Right ventricle myocardium superior (tissue), 1 donor: ENCODE measurements at places on chromosomes 3 and 15.

DNA sequence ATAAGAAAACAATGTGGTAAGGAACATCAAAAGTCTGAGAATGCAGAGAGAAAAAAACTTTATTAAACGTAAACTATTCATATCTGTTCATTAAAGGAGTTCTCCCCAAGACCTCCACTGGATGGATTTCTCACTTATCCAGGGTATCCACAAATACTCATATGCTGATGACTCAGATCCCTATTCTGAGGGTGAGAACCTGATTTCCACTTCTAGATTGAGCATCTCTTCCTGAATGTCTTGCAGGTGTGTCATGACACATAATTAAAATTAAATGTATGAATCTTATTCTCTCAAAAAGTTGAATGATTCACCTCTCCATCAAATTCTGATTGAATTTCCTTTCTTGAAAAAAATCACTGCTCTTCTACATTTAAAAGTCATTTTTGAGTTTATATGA lies 199.9 kb downstream of the MFSD1 start:
- DNase-seq: no peak

DNA sequence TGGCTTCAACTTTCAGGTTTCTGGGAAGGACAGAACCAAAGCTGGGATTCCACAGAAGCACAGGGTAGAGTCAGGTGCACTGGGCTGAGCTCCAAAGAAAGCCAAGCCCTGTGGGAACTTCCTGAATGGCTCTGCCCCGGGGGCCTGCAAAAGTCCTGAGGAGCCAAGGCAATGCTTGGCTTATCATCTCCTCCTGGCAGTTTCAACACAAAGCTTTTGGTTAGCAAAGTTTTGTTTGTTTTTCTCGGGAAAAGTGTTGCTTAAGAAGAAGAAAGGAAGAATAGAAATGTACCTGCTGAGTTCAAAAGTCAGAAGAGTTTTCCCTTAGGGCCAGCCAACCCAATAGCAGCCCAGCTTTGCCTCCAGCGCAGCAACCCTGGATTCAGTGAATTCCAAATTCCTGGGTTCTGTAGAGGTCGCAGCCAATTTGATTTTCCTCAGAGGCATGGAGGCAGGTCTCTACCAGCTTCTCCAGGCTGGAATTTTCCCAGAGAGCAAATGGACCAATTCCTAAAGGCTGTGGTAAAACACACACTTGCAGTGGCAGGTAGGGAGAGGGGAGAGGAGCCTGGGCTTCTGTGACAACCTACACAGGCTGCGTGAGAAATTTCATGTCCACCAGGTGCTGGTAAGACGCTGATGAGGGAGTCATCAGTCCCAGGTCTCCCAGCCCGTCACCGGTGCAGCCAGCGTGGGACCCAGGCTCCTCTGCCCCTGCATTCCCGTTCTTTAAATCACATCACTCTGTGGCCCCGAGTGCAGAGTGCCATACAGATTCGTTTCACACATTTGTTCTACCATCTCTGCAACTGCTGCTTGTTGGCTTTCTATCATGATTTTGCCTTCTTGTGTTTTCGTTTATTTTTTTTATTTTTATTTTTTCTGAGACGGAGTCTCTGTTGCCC lies 54.3 kb upstream of the SNRPA1 start:
- no peak for DNase-seq

DNA sequence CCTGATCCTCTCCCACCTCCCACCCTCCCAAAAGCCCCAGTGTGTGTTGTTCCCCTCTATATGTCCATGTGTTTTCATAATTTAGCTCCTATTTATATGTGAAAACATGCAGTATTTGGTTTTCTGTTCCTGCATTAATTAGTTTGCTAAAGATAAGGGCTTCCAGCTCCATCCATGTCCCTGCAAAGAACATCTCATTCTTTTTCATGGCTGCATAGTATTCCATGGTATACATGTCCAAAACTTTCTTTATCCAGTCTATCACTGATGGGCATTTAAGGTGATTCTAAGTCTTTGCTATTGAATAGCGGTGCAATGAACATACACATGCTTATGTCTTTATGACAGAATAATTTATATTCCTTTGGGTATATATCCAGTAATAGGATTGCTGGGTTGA lies 53.4 kb downstream of the DCBLD2 start:
- no peak for DNase-seq

DNA sequence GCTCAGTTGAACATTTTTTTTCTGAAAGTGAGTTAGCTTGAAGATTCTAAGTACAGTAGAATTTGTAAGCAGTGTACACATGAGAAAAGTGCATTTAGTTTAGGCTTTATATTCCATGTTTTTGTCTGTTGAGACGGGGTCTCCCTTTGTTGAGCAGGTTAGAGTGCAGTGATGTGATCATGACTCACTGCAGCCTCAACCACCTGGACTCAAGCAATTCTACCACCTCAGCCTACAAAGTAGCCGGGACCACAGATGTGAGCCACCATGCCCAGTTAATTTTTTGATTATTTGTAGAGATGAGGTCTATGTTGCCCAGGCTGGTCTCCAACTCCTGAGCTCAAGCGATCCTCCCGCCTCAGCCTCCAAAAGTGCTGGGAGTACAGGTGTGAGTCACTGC lies 5.3 kb upstream of the CSNK1G1 start:
- no peak for DNase-seq

GRCh38 chr3:188266562-188267274 lies 112.8 kb downstream of the LPP start:
- DNase-seq: no peak

GRCh38 chr3:50010959-50011358 lies 71.0 kb downstream of the RBM6 start:
- no peak for DNase-seq

- DNase-seq: no peak
These were observed 103.3 kb upstream of the SLC2A2 start for GRCh38 chr3:171129827-171130226.

- no peak for DNase-seq
These were observed 48.1 kb downstream of the LIPC start for GRCh38 chr15:58479941-58480340.

GRCh38 chr3:57951066-57951882 lies 56.9 kb upstream of the FLNB start:
- peak; percentile 85 for DNase-seq

DNA sequence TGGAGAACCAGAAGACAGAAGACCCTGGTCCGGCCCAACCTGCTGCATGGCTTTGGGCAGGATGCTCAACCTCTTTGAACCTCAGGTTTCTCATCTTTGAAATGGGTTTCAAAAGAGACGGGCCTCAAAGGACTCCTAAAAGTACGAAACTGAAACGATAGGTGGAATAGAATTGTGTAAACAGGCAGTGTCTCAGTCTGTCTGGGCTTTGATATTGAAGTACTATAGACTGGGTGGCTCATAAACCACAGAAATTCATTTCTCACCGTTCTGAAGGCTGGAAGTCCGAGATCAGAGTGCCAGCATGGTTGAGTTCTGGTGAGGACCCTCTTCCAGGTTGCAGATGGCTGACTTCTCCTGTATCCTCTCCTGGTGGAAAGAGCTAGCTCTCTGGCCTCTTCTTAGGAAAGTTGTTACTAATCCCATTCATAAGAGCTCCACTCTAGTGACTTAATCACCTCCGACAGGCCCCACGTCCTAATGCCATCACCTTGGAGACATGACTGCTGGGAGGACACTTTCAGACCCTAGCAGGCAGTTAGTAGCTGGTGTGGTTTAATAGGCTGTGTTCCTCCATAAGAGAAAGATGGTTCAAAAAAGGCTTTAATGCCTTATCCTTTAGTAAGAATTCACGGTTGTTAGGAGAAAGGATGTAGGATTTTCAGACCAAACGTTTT lies 35.7 kb downstream of the SSUH2 start:
- DNase-seq: no peak

GRCh38 chr3:45599984-45600650 lies 5.6 kb downstream of the LIMD1 start:
- no peak for DNase-seq

DNA sequence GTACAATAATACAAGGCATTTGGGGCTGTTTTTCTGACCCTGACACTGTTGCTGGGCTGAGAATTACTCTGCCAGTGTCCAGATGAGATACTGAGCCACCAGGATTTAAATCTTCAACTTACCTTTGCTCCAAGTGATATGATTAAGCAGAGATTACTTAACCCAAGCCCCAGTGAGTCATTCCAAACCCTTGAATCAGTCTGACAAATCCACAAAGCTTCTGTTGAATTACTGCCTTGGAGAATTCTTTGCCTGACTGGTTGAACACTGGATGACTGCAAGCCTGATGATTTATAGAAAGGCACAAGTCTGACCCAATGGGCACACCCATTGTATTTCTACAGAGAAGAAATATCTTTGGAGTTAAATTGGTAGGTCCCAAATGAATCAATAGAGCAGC lies 88.2 kb upstream of the TSC22D2 start:
- no peak for DNase-seq

- DNase-seq: no peak
These were observed 106.9 kb downstream of the TLE3 start for GRCh38 chr15:69990566-69991421.

GRCh38 chr15:101596633-101597032 lies 55.5 kb downstream of the TM2D3 start:
- no peak for DNase-seq

DNA sequence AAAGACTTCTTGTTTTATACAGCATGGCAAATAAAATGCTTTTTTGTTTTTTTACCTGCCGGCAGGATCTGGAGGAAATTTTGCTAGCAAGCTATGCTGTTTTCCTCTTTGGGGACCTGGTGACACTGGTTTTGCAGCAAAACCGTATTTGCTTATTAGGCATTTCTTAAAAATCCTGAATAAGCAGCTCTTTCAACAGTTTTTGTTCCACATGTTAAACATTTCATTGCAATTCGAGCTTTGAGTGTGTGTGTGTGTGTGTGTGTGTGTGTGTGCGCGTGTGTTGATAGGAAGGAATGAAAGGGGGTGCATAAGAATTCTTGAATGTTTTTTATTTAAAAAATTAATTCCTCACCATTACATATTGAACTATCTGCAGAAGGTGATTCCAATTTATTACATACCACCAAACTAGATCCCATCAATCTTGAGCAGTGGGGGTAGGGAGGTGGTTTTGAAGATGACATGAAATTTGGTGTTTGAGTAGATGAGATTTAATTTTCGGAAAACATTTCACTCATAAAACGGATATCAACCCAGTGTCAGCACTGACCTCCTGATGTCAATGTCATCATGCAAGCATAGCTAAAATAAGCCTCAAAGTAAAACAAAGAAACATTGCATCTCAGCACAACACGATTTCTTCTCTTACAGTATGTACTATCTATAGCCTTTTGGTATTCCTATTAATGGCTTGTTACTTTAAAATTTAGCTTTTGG lies 17.3 kb downstream of the ZBTB38 start:
- no peak for DNase-seq

DNA sequence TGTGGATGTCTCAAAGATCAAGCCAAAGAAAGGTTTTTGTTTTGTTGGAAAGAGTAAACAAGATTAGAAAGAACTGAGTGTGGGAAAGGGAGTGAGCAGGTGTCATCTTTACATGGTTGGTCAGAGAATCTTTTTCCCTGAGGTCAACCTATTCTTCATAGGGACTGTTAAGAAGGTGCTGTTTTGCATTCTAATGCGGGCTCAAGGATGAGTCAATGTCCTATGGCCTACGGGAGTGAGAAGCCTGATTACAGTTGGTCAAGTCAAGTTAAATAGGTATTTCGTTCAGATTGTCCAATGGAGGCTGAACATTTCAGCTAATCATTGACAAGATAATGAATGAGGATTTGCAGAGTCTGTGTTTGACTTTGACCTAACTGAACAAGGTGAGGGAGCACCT lies 491.2 kb upstream of the PDZRN3 start:
- DNase-seq: no peak

DNA sequence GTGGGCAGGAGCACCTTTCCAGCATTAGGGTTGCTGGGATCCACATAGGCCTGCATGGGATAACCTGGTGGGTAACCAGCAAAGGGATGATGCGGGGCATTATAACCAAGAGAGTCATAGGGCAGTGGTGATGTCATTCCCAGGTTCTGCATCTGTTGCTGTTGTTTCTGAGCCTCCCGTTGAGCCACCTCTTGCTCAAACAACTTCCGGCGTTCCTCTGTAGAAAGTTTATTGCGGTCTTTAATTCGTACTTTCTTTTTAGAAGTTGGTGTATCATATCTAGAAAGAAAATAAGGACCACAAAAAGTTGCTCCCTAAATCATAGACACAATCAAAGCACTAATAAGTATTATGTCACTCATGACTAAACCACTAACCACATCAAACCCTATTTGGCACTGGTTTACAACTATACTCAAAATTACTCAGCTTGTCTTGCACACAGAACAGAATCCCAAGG lies 77.8 kb downstream of the NBEAL2 start:
- DNase-seq: no peak

GRCh38 chr3:140185375-140185774 lies 250.4 kb downstream of the CLSTN2 start:
- no peak for DNase-seq

DNA sequence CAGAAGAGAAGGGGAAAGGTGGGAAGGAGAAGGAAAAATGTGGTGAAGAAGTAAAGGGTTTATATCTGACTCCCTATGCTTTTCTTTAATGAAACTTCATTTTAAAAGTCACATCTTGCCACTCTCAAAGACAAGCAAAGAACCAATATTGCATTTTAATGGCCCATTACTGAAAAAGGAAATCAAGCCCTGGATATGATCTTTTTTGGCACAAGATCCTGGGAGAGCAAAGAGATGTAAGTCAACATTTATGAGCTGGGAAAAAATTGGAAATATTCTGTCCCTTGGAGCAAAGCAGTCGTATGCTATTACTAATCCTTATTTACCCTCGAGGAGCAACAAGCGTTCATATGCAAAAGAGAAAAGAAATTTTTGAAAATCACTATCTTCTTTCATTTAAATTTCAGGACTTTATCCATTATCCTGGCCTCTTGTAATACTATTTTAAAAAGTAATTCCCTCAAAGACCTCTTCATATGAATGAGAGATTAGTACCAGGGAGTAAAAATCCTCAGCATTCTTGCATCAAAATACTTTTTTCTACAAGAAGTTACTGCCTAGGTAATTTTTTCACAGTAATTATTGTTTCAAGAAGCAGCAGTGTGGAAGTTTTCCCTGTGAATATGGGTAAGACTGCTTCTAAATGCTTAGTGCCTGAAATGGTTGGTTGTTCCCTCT lies 435.3 kb upstream of the PDZRN3 start:
- DNase-seq: no peak

- no peak for DNase-seq
These were observed 94.5 kb downstream of the IL20RB start for GRCh38 chr3:137052298-137052697.

- peak; percentile 74 for DNase-seq
These were observed 62.1 kb upstream of the XCR1 start for GRCh38 chr3:46089237-46090011.

GRCh38 chr15:79357566-79357965 lies 46.7 kb downstream of the TMED3 start:
- no peak for DNase-seq

DNA sequence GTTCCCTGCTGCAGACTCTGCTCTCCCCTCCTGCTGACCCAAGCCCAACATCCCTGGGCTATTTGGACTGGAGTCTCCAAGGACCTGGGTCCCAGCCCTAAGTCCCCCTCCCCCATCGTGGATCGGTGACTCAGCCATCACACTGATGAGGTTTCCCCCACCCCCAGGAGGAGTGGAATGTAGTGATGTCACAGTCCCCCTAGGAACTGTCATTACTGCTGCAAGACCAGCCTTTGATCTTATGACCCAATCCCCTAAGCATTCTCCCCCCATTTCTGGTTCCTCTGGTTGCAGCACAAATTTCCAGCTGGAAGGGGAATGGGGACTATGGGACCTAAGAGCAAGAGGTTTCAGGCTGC lies 63.4 kb upstream of the CSPG4 start:
- DNase-seq: no peak
